Activated CD8-positive, alpha-beta memory T cell treated with anti-CD3 and anti-CD28 coated beads, Interleukin-2, amount 10 ng/mL, durations not matched to agents 7 days and 5 days (primary cell): ENCODE measurements at places on chromosomes 4 and X. TPM values are rescaled to one million over a fixed set of nuclear protein-coding genes. Genes with fewer than 3 reads are reported as not detected.

Gene CITED1
- total RNA-seq, result not detected

Gene MAGEA9
- total RNA-seq, result not detected

Gene ZXDB
- total RNA-seq, result 4.2 TPM

Gene SLC16A2
- total RNA-seq, result 0.12 TPM

Gene CISD2
- total RNA-seq, result 42.3 TPM

Gene ITGB1BP2
- 6.3 TPM for total RNA-seq

Gene PCDH19
- not detected for total RNA-seq

Gene TRIM60
- total RNA-seq, result not detected

Gene PCDH18
- not detected for total RNA-seq

Gene GPR173
- not detected for total RNA-seq

Gene MTMR1
- total RNA-seq, result 34.7 TPM

Gene TMPRSS11F
- not detected for total RNA-seq
